ENCODE measurements at places on chromosomes 1 and 21.
A peak's percentile ranks its signal among the peaks of the same experiment; 100 is the strongest.

DNA sequence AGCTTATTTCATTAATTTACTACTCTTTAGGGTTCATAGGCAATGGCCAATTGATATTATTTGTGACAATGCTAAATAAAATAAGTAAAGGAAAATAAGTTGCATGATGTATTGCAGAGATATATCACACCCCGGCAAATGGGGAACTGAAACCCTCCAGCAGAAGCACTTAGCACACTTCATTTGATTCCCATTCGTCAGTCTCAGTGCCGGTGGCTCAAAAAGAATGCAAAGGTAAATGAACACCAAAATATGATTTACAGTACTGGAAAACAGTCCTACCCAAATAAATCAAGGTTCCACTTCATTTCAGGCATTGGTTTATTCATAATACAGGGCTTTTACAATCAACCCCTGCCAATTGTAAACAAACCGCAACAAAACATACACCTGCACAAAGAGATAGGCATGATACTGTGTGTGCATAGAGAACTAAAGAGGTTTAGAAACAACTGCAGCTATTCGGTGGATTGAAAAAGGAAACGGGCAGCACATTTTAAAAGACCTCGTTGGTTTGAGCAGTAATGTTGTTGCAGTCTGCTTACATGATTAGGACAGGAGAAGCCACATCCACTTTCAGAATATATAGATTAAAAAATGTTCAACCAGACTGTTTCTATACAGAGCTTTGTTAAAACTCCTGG lies 1019.2 kb downstream of the TTLL7 start:
- DNase-seq = no peak

- no peak for DNase-seq
Observed at GRCh38 chr1:190658907-190659306, 181.2 kb upstream of the BRINP3 start.

GRCh38 chr1:201282216-201282615 lies 1.1 kb upstream of the PKP1 start:
- no peak for DNase-seq

- no peak for DNase-seq
Observed at GRCh38 chr1:186404454-186405051, 28.9 kb downstream of the ODR4 start.

GRCh38 chr1:24830680-24831272 lies 85.5 kb downstream of the CLIC4 start:
- DNase-seq = peak; percentile 10

DNA sequence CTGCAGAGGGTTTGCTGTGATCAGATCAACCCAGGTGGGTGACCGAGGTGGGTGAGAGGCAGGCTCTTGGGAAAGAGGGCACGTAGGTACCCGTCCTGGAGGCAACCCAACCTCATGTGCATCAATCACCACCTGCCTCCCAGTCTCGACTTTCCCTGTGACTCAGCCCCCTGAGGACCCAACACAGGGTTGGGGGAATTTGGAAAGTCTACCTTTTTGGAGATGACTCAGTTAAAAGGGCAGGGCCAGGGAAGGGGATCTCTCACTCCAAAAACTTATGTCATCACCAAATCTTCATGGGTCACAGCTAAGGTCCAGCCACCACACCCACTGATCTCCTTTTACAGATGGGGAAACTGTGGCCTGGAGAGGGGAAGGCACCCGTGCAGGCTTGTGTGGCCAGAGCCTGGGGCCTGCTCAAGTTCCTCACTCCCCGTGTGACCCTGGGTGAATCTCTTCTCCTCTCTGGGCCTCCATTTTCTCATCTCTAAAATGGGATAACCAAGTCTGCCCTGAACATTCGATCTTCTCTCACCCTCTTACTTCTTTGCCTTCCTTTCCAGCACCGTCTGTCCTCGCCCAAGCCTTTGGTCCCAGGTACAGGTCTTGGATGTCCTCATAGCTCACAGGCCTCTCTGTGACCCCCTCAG lies 34.6 kb upstream of the WNT4 start:
- DNase-seq = no peak

DNA sequence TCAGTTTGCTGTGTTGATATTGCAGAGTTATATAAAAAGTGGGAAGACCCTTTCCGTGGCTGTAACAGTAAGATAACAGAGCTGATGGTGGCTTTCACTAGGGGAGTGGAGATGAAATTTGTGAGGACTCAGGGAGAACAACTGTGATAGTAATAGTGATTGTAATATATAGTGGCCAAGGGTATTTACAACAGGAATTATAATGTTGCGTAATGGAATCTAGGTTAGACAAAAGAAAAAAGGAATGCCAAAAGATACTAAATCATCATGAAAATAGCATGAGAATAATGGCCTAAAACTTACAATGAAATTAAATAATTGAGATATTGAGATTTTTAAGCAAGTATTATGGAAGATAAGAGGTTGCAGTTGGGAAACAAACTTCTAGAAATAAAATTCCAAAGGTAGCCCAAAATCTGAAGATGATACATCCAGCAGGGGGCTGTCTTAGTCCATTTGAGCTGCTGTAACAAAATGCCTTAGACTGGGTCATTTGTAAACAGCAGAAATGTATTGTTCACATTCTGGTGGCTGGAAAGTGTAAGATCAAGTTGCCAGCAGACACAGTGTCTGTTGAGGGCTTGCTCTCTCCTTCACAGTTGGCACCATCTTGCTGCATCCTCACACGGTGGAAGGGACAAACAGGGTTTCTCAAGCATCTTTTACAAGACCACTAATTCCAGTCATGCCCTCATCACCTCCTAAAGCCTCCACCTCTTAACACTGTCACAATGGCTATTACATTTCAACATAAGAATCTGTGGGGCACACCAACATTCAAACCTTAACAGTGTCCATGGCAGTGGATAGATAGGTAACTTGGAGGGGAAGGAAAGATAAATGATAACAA lies 711.2 kb downstream of the MRPL39 start:
- no peak for DNase-seq

DNA sequence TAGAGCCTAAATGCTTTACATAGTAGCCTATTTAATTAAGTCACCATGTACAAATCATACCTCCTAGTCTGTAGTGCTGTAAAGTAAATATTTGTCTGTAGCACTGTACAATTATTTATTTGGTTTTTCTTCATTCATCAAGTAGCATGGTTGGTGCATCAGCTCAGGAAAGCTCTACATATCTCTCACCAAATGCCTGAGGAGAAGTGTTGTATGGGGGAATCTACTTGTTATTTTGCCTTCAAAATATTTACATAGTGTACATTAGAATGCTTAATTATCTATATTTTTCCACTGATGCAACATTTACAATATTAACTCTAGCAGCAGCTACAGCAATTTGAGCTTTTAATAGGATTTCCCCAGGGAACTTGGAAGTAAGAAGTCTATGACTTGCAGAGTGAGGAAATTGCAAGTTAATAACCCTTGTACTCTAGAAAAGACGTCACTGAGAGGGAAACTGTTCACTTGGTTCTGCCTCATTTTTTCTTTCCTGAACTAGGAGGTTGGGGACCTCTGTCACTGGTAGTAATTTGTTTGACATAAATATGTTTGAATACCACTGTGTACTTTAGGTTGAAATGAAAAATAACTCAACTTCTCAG lies 207.4 kb downstream of the PDE4B start:
- no peak for DNase-seq

GRCh38 chr1:116076831-116077230 lies 34.4 kb upstream of the MAB21L3 start:
- no peak for DNase-seq

- no peak for DNase-seq
Observed at GRCh38 chr1:202742496-202742895, 32.2 kb upstream of the SYT2 start.

DNA sequence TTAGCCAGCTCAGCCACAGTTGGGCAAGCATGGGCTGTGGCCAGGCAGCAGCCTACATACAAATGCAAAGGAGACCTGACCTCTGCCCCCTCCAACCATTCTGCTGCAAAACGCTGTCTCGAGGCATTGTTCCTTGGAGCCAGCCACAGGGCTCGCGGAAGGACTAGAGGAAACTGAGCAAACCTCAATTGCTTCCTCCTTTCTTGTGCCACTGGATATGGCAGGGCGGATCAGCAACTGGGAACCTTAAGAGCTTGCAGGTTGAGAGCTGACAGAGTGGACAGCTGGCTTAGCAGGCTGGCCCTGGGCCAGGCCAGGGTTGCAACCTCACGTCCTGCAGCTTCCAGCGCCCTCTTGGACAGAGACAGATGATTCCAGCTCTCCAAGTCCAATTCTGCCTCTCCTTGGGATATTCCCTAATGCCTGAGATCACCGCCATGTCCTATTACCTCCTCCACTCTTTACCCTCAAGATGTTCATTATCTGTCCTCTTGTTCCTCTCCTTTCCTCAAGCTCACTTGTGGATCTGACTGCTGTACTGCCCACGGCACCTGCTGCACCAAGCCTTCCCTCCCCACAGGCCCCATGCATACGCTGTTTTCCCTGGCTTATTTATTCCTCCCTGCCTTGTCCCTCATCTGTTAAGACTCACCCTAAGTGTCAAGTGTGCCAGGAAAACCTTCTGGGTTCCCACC lies 67.5 kb downstream of the SDC3 start:
- DNase-seq = no peak

DNA sequence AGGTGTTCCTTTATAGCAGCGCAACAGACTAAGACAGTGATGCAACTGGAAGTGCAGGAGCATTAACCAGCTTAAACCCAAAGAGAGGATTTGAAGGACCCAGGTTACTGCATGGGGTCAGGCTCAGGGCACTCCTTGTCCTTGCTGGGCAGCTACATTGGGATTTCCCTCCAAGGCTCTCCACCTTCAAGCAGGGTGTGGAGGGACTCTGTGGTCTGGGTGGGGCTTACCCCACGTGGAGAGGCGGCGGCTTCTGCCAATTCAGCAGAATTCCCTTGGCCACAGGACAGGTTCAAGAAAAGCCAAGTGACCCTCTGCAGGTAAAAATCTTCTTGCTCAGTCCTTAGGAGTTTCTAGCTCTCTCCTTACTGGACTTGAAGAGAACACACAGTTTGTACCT lies 6.5 kb downstream of the RRP1B start:
- no peak for DNase-seq

DNA sequence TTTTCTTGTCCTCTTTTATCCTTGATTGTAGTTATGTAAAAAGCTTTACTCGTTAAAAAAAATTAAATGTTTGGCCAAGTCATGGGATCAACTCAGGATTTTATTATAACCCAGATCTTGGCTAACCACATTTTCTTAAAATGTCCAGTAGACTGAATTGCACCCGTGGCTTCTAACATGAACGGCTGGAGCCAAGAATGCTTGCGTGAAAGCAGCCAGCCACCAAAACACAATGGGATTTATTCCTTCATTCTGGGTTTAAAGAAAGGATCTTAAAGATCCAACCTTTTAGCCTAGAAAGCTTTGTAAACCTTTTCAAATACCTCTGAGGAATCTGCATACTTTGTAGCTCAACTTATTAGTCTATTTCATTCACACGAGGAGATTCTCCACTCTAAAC lies 404.4 kb downstream of the USP25 start:
- DNase-seq = no peak

GRCh38 chr1:72579629-72580028 lies 297.3 kb upstream of the NEGR1 start:
- no peak for DNase-seq

DNA sequence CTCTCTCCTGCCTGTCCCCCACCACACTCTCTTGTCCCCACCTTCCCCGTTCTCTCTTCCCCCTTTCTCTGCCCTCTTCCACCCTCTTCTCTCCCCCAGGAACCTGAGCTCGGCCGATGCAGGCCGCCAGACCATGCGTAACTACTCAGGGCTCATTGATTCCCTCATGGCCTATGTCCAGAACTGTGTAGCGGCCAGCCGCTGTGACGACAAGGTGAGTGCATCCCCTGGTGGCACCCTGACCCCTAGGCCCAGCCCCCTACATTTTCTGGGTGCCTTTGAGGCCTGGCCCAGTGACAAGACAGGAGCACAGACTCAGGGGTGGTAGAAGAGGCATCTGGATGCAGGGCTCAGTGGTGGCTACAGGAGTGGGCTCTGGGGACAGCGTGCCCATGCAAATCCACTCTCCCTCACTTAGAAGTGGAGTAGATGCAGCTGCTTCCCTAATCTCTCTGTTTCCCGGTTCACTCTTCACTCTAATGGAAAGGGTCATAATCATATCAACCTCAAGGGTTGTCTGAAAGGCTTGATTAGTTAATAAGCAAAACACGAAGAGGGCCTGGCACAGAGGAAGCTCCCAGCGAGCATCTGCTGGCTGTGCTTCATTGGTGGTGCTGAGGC lies 37.0 kb downstream of the PKP1 start:
- DNase-seq = no peak

DNA sequence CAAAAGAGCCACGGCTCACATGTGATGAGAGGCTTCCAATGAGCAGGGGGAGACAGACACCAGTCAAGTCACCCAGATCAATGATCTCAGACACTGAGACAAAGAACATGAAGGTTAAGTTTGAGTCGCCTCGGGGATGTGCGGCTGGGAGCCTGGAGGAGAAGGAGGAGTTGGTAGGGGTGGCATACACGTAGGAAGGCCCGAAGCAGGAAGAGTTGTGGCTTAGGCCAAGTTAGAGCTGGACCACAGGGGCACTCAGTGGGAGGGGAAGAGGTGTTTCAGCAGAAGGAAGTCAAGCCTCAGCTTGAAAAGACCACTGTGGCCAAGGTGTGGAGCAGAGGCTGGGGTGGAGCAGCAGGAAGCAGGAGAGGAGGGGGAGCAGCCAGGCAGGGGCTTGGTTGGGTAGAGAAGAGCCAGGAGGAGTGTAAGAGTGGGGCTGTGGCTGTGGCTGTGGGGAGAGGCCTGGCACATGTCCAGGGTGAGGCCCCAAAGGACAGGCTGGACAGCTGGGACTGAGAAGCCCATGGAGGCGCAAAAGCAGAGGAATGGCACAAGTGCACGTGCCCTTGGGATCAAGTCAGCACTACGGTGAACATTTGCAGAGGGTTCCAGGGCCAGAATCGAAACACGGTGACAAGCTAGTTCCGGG lies 27.6 kb downstream of the CTNNBIP1 start:
- DNase-seq = no peak

DNA sequence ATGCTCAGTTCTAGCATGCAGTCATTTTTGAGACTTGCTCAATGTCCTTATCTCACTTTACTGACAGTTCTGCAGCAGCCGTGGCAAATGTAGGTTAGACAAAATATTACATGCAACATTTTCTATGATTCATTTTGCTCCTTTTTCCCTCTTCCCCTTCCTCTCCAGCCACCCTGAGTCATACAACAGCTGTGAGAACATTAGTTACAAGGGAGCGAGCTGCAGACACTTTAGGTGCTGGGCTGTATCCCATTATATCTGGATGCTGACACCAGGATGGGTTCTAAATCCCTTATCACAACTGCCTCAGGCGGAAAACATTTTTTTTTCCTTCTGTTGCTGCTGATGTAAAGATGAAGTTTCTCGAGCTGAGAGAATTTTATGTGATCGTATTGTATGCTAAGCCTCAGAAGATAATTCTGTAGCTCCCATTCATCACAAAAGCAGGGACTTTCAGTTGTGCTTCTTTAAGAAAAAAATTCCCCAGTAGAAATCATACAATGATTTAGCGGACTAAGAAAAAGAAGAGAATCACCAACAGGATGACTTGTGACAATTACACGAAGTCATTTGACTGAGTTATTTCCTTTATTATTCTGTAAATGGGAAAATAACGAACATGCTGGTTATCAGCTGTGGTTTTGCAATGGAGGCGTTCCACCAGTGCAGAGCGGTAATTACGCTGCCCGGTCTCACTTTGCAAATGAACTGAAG lies 345.0 kb downstream of the DISC1 start:
- DNase-seq = no peak

GRCh38 chr1:38560457-38560856 lies 299.1 kb downstream of the RRAGC start:
- no peak for DNase-seq

GRCh38 chr1:94979656-94980581 lies 53.0 kb upstream of the CNN3 start:
- DNase-seq = no peak

All from amniotic stem cell (primary cell).